ENCODE measurements at places on chromosomes 16 and 17. TPM values are rescaled to one million over a fixed set of nuclear protein-coding genes. Genes with fewer than 3 reads are reported as not detected.

The LRRC75A gene
- 4.9 TPM for polyA plus RNA-seq

The SRCAP gene
- 29.6 TPM for polyA plus RNA-seq

The SOST gene
- 53.5 TPM for polyA plus RNA-seq

The HS3ST3B1 gene
- polyA plus RNA-seq = 25.7 TPM

The INCA1 gene
- 7.2 TPM for polyA plus RNA-seq

The MT2A gene
- polyA plus RNA-seq = 25.6 TPM

DNA sequence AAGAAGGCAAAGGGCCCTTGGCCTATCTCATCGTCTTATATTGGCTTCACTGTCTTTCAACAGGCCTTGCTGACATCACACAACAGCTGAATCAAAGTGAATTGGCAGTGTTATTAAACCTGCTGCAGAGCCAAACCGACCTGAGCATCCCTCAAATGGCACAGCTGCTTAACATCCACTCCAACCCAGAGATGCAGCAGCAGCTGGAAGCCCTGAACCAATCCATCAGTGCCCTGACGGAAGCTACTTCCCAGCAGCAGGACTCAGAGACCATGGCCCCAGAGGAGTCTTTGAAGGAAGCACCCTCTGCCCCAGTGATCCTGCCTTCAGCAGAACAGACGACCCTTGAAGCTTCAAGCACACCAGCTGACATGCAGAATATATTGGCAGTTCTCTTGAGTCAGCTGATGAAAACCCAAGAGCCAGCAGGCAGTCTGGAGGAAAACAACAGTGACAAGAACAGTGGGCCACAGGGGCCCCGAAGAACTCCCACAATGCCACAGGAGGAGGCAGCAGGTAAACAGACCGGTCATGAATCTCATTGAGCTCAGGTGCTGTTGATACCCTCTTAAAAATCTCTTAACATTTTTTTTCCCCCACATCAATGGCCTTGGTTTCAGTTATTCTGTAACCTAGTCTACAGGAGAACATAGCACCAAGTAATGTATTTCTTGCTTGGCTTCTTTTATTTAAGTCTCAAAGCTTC lies 64.7 kb downstream of the CDK12 start:
- no peak for DNase-seq

GRCh38 chr16:75192606-75193264 lies 14.2 kb downstream of the CTRB2 start:
- no peak for DNase-seq

- no peak for DNase-seq
Measured at GRCh38 chr17:46043606-46044005, 44.6 kb downstream of the STH start.

- no peak for DNase-seq
Measured at GRCh38 chr16:22945361-22945760, 131.4 kb downstream of the HS3ST2 start.
